ENCODE measurements at places on chromosomes 7 and 10. TPM values are rescaled to one million over a fixed set of nuclear protein-coding genes. Genes with fewer than 3 reads are reported as not detected.

The TRIL gene
- not detected for total RNA-seq

DNA sequence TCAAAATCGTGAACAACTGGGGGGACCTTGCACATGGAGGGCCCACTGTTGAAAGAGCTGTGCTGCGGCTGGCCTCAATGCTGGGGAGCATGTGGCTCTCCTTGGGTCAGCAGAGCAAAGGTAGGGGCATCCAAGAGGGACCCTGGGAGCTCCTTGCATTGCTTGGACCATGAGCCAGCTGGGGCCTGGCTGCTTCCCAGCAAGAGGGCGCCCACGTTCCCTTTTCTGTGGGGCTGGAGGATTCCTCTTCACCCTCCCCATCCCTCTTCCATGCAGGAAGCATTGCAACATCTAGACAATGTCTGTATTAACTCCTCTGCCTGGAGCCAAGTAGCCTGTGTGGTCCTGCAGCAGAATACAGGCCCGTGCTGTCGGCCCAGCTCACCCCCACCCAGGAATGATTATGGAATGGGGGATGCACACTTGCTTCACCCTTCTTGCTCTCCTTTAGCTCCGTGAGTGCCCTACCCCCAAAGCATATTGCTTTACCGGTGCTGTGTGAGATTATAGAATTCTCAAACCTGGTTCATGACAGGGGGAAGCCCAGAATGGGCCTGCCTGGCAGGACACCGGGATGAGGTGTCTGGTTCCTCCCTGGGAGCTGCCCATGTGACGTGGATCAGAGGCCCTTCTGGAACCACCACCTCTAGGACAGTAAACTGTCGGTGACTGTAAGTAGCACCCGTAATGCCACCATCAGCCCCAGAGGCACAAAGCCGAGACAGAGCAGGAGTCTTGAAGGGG, 61.9 kb downstream of the SYPL1 start:
- DNase-seq, result no peak
- no peaks in the 10 kb centered on the region for H3K36me3 ChIP-seq
- no peaks in the 10 kb centered on the region for H3K4me1 ChIP-seq
- H3K27me3 ChIP-seq, result no peaks in the 10 kb centered on the region
- no peak overlapping the region for H3K27ac ChIP-seq

DNA sequence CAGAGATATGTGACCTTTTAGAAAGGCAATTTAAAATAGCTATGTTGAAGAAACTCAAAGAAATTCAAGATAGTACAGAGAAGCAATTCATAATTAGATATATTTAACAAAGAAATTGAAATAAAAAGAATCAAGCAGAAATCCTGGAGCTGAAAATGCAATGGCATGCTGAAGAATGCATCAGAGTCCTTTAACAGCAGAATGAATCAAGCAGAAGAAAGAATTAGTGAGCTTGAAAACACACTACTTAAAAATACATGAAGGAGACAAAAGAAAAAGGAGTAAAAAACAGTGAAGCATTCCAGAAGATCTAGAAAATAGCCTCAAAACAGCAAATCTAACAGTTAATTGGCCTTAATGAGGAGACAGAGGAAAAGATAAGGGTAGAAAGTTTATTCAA, 20.0 kb downstream of the ZPBP start:
- no peak overlapping the region for H3K4me3 ChIP-seq
- H3K4me1 ChIP-seq, result peaks cover 9% of the 10 kb centered on the region
- H3K36me3 ChIP-seq, result no peaks in the 10 kb centered on the region
- H3K27ac ChIP-seq, result no peak overlapping the region
- H3K27me3 ChIP-seq, result no peaks in the 10 kb centered on the region

The C10orf67 gene
- not detected for total RNA-seq

GRCh38 chr10:80544316-80544953, 6.7 kb downstream of the SH2D4B start:
- H3K4me1 ChIP-seq, result no peaks in the 10 kb centered on the region
- H3K4me3 ChIP-seq, result no peak overlapping the region
- H3K36me3 ChIP-seq, result no peaks in the 10 kb centered on the region
- H3K27ac ChIP-seq, result no peak overlapping the region
- H3K27me3 ChIP-seq, result no peaks in the 10 kb centered on the region
